Uterus (tissue), 4 donors: ENCODE measurements at places on chromosomes 1 and 21.

DNA sequence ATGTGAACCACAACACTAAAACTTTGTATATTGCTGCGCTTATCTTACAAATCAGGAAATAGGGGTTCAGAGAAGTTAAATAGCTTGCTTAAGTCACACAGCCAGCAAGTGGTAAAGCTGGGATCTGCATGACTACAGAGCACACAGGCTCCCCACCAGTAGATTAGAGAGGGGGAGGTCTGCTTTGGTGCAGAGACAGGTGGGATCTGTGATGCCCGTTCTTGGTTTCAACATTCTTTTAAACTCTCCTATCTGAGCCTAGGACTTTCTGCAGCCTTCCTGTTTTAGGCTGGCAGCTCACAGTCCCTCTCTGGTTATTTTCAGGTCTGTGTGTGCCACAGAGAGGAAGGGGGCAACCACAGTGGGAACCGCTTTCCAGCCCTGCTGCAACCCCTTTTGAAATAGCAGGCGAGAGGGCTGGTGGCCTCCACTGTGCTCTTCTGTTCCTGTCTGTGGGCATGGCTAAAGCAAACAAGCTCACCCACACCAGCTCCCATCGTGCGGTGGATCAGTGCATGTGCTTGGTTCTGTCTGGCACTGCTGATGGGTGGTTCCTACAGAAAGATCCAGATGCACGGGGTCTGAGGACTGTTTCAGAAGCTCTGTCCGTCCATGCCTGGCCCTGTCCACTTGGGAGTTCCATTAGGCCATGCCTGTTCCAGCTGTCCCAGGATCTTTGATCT lies 1.7 kb upstream of the IL6R start:
- DNase-seq = no peak

DNA sequence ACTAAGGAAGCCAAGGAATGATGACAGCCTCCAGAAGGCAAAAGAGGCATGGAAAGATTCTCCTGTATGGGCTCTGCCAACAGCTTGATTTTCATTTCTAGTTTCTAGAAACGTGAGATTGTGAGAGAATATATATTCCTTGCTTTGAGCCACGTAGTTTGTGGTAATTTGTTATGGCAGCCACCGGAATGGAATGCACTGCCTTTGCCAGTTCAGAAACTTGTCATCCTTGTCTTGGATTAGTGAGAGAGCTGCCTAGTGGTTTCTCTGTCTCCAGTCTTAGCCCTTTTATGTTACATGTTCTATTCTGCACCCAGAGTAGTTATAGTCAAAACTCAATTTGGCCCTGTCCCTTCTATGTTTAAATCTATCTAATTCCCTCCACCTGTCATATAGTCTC lies 216.0 kb upstream of the PTGFR start:
- no peak for DNase-seq

GRCh38 chr1:92363401-92363800 lies 64.5 kb downstream of the RPAP2 start:
- DNase-seq = no peak

DNA sequence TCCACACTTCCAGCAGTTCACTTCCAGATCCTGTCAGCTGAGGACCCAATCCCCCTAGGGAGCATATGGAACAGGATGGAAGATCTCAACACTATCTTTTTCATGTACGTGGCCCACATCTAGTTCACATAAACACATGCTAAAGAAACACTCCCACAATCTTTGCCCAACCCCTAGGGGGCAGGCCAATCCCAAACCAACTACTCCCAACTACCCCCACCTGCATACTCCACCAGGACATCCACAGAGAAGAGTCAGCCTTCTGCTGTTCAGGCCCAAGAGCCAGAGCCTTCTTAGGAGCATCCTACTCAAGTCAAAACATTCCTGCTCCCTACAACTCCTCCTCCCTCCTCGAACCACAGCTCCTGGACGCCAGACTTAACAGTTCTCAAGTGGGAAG lies 5.6 kb upstream of the SLC5A9 start:
- DNase-seq = no peak

GRCh38 chr21:38851101-38851500 lies 45.4 kb downstream of the ETS2 start:
- no peak for DNase-seq

DNA sequence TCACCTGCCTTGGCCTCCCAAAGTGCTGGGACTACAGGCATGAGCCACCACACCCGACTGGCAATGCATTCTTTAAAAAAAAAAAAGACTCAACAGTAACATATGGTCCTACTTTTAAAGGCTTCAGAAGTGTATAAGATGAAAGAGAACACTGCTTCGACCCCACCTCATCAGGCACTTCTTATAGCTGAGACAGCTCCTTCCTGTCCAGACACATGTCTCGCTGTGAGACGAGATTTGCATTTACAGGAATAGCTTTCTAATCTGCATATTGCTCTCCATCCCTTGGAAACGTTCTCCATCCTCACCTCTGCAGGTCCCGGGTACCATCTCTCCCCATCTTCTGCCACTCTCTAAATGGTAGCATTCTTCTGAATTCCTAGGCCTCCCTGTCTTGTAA lies 6.7 kb downstream of the AZIN2 start:
- no peak for DNase-seq

GRCh38 chr1:244361764-244362473 lies 89.8 kb downstream of the ADSS2 start:
- DNase-seq = no peak

DNA sequence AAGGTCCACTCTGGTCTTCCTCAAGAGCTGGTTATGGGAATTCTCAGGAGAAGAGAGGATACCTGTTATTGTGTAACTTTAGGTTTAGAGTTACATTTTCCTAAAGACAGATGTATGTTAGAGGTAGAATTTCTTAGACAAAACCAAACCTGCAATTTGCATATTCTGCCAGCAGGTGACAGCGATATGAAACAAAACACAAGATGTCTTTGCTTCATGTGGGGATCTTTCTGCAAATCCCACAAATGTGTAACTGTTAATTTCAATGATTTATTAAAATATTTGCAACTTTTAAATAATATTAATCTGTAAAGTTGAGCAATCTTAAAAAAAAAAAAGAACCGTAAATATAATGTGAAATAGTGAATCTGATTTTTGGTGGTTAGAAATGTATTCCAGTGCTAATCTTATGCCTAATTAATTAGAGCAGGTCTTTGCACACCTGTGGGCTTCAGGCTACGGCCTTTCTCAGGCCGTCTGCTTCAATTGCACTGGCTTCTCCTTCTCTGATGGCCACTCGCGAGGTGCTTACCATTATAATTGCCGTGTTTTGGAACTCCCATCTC lies 33.4 kb downstream of the FAM78B start:
- DNase-seq = no peak

DNA sequence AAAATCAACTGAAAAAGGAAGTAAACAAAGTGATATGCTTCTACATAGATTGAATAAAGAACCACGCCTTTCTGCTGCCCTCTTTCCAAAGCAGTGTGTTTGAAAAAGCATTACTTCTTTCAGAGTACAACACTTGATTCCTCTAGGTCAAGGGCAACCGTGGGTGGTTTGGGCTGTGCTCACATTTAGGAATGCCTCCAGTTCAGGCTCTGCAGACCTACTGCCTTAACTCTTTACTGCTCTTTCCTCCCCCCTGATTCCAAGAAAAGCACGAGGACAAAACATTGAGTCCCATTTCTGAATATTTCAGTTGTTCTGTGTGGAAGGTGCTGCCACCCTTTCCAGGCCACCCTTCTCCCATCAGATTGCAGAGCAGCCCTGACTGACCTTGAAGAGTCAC lies 45.2 kb downstream of the ADAMTS1 start:
- peak; percentile 43 for DNase-seq

GRCh38 chr1:234845836-234846235 lies 235.9 kb upstream of the IRF2BP2 start:
- DNase-seq = no peak

- DNase-seq = no peak
These were observed 28.6 kb upstream of the PIGC start for GRCh38 chr1:172472495-172472894.

DNA sequence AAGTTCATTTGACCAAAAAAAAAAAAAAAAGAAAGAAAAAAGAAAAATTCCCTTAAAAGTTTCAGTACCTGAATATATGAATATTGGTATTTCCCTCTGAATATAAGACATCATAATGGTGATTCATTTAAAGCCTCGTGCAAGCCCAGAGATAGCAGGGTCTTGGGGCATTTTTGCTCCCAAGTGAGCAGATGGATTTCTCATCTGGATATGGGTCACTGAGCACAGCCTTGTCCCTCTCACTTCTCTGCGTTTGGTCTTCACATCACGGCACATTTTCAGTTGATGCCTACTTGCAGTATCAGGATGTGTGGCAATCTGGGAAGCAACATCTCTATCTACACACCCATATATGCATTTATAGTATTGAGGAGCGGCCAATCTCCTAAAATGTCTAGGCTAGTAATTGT lies 12.7 kb downstream of the CD58 start:
- no peak for DNase-seq

- no peak for DNase-seq
These were observed 46.8 kb downstream of the CNIH3 start for GRCh38 chr1:224662870-224663269.

- DNase-seq = no peak
These were observed 292.1 kb downstream of the SDCCAG8 start for GRCh38 chr1:243547891-243548290.

GRCh38 chr1:101131239-101131843 lies 105.5 kb upstream of the S1PR1 start:
- no peak for DNase-seq

GRCh38 chr1:239976130-239976968 lies 115.3 kb upstream of the FMN2 start:
- DNase-seq = peak; percentile 25

GRCh38 chr1:224173523-224173922 lies 9.5 kb upstream of the DEGS1 start:
- no peak for DNase-seq

DNA sequence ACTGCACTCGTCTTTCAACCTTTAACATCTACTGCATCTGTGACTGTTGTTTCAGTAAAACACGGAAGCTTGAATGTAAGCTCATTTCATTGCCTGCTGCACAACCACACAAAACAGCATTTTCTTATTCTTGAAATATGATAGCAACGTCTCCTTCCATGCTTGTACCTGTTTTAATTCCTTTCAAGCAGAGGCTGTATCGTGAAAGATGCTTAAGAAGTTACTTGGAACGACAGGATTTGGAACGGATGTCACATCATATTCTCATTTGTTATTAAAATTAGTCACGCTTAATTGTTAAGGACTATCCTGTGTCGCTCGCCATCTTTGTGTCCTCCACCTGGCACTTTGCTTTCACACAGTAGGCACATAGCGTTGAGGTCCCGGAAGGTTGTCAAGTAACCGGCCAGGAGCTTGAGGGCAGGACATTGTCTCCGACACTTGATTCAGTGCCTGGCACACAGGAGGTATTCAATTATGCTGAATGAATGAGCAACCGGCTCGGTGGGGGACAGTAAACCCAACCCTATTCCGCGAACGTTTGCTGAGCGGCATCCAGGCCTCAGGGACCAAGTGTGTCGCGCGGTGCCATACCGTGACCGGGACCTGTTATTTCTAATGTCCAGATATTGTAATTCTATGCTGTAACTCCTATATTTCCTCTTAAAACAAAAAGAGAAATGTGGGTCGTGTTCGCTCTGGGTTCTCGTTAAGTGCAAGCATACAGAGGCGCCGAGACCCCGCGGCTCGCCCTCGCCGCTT lies 499 bp upstream of the SH3GLB1 start:
- DNase-seq = no peak

DNA sequence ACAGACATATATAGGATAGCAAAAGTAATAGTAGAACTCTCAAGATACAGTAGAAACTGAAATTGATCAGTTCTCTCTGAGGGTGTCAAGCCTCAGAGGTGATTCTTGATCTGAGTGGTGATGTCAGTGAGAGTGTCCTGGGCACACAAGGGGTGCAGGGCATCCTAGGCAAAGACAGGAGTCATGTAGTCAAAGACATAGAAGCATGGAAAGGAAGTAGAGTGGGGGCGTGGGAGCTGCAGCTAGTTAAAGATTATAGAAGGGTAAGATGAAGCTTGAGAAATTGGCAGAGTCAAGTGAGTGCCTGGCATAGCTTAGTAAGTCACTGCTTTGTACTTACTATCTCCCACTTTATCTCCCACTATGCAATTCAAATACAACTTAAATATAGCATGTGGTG lies 22.8 kb downstream of the CDC7 start:
- DNase-seq = no peak

GRCh38 chr21:43602266-43603232 lies 56.7 kb downstream of the HSF2BP start:
- no peak for DNase-seq

DNA sequence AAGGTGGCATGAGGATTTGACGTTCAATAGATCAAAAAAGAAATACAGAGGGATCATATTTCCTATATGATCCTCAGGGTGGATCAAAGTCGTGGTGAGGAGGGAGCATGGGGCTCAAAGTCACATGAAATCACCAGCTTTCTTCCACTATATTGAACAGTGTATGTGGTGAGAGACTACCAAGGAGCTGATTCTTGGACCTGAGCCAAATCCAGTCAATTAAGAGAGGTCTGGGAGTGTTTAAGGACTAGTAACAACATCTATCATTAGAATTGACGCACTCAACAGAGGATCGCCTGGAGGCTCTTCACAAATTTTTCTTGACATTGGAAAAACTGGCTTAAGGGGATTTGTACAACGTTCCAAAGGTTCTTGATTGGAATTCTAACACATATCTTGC lies 267.7 kb upstream of the PROX1 start:
- no peak for DNase-seq

GRCh38 chr1:7505771-7506453 lies 265.2 kb upstream of the VAMP3 start:
- DNase-seq = no peak

- DNase-seq = no peak
These were observed 111.0 kb downstream of the GABPA start for GRCh38 chr21:25845729-25846256.

DNA sequence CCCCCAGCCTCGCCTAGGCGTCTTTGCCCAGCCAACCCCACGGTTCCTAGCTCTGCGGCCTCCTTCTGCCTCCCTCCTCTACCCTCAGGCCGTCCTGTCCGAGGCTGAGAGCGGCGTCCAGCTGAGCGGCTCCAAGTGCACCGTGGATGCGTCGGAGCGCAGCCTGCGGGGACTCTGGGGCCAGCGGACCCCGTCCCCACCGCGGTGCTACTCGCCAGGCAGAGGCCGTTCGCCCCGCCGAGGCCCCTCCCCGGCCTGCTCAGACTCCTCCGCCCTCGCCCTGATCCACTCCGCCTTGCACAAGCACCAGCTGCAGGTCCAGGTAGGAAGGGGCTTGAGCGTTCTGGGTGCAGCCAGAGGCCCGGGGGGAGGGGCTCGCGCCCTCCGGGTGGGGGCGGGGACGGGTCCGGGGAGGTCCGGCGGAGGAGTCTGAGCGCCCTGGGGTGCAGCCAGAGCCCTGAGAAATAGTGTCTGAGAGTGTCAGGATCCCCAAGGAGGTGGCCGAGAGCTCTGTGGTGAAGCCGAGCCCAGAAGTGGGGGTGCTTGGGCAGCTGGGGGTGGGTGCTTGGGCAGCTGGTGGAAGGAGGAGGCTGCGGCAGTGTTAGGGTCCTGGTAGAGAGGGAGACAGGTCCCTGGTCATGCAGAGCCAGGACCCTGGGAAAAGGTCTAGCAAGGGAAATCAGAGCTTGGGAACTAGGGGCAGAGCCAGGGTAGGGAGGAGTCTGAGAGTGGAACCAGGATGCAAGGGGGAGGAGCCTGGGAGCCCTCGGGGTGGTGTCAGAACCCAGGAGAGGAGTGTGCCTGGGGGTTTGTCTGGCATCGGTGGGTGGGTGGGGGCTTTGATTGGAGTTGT lies 3.2 kb upstream of the NBPF3 start:
- DNase-seq = no peak

GRCh38 chr1:58308206-58308605 lies 238.3 kb downstream of the OMA1 start:
- no peak for DNase-seq
